ENCODE measurements at places on chromosomes 12 and 14.

DNA sequence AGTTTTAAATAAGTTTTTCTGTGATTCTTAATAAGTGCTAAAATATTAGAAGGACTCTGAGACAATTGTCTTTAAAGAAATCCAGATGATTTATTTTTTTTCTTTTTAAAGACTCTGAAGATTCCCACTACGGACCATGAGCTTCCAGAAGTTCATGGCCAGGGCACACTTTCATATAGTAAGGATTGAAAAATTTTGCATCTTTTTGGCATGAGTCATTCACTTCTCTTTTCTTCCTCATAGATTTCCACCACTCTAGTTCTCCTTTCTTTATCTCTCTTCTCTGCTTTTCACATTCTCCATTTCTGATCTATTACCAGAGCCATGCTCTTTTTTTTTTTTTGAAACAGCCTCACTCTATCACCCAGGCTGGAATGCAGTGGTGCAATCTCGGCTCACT lies 385.8 kb downstream of the FLRT2 start:
- DNase-seq, result no peak

DNA sequence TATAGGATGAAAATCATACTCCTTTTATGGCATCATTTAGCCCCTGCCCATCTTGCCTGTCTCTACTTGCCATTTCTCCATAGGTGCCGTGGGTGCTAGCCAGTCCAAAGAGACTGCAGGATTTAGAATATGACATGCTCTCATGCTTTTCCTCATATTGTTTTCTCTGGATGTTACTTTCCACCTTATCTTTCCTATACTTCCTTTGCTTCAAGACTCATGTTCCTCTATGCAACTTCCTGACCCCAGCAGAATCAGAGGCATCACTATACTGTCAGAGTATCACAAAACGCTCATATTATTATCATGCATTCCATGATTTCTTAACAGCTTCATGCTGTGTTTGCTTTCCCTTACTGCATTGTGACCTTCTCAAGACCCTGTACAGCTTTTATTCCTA lies 220.8 kb upstream of the ABCD2 start:
- no peak for DNase-seq

DNA sequence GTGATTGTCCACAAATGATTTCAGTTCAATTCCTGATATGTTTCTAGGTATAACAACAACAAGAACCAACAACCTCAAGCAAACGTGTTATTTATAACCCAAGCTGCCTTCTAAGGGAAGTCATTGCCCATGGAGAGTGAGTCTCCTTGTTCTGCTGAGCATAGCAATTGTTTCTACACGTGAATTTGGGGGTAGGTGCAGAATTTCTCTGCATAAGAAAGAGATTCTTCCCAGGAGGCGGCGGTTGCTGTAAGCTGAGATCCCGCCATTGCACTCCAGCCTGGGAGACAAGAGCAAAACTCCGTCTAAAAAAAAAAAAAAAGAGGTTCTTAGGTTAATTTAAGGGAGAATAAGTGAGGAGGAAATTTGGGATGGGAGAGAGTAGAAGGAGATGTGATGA lies 226.5 kb upstream of the PELI2 start:
- DNase-seq, result no peak

DNA sequence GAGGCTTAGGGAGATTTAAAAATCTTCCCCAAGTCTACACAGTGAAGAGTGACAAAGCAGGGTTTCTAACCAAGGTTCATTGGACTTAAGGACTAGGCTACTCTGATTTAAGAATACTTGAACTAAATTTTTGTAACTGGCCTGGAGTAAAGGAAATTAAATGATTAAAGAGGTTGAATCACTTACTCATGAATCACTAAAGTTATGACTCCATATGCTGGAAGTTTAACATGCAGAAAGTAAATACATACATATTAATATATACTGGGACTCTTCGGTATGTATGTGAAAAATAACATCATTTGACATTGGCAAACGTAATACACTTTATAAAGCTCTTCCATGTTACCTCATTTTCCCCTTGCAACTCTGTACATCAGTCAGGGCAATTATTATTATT lies 322.9 kb downstream of the KCNH5 start:
- no peak for DNase-seq

DNA sequence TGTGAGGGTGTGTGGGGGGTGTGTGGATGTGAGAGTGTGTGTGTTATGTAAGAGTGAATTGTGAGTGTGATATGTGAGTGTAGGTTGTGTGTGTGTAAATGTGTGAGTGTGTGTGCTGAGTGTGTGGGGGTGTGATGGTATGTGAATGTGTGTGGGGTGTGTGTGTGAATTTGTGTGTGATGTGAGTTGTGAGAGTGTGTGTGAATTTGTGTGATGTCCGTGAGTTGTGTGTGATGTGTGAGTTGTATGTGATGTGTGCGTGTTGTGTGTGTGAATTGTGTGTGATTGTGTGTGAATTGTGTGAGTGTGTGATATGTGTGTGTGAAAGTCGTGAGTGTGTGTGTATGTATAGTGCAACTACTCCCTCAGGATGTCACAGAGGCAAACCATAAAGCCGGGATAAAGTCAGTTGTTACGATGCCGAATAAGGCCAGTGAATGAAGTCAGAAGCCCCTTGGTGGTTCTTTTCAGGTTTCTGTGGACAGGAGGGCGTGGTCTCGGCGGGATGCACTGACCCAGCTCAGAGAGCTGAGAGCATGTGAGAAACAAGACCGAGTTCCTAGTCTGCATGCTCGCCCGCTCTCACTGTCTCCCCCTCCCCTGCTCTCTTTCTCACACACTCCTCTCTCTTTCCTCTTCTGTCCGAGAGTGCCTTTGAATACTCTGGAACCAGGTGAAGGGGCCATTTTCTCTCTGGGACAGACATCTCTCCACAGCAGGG lies 71.8 kb upstream of the MAX start:
- DNase-seq, result no peak

DNA sequence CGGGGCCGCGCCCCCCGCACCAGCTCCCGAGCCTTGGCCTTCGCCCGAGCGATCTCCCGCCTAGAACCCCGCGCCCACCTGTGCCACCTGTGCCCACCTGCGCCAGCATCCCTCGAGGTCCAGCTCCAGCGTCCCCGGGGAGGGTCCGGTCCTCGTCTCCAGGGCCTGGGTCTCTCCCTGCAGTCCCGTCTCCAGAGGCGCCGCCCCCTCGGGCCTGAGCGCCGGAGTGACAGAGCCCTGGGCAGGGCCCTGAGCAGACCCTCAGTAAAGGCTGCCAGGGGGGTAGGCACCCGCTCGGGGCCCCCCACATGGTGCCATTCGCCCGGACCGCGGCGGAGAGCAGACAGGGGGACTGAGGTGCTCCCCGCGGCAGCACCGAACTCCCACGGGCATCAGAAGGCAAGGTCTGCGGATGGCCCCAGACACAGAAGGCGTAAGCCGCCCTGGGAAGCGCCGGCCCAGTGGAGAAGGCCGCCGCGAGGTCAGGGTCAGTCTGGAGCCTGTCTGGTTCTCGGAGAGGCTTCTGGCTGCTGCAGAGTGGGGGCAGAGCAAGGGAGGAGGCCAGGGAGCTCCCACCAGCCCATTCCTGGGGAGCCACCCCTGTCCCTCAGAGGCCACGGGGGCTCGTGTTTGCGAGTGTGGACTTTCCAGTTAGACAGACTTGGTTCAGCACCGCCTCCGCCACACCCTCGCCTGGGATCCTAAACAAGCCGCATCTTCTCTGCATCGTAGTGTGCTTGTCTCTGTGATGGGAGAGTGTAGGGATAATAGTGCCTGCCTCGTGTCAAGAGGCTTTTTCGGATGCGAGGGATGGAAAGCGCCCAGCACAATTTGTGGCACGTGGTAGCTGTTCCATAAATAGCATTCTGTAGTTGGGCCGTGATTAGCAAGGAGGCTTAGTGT lies 1.1 kb upstream of the PPP1R13B start:
- DNase-seq, result no peak

GRCh38 chr14:38731962-38732361 lies 371.1 kb downstream of the SEC23A start:
- no peak for DNase-seq

DNA sequence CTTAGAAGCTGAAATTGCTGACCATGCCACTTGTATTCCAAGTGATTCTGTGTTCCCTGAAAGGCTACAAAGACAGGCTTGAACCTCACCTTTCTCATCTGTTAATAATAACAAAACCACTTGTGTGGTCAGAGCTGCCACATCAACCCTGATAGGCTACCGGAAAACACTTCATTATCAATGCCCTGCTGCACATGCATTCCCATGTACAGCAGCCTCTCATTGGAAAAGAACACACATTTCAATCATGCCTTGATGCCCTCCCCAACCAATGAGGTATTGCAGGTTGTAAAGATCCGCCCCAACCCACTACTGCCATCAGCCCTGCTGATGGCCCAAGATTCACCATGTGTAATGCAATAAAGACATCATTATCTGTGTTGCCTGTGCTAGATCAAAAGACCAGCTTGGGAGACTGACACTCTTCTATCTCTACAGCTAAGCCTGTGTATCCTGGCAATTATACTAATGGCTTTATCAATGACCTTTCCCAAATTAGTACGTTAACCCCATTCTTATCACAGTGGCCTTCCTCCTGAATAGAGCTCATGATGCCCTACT lies 2.8 kb downstream of the GPR19 start:
- DNase-seq, result no peak

GRCh38 chr12:112537710-112538396 lies 119.1 kb downstream of the PTPN11 start:
- no peak for DNase-seq

- DNase-seq, result no peak
Measured at GRCh38 chr14:68730811-68731425, 61.9 kb downstream of the ZFP36L1 start.

DNA sequence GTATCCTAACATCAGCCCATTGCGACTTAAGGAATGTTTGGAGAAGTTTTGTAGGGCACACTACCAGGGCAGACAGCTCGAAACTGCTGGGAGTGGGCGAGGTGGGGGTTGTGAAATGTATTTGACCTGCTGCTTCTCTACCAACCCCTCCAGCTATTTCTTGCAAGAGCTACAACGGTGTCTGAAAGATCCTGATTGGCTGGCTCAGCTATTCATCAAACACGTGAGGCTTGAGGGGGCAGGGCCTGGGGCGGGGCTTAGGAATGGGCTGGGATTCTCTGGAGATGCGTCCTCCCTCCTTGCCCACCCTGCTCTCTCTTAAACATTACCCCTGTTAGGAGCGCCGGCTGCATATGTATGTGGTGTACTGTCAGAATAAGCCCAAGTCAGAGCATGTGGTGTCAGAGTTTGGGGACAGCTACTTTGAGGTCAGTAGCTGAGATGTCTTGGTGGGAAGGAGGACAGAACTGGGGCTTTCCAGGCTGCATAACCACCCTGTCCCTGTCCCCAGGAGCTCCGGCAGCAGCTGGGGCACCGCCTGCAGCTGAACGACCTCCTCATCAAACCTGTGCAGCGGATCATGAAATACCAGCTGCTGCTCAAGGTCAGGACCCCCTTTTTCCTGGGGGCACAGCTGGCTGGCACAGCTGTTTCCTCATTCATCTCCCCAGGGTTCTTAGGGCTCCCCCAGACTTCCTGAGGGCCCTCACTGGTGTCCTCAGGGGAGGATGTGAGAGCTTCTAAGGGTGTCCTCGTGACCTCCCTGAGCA lies 3.1 kb downstream of the ARHGEF25 start:
- no peak for DNase-seq

- DNase-seq, result no peak
Measured at GRCh38 chr14:101508948-101509729, 52.2 kb upstream of the DIO3 start.

GRCh38 chr12:99026332-99027054 lies 381.4 kb downstream of the APAF1 start:
- DNase-seq, result no peak

DNA sequence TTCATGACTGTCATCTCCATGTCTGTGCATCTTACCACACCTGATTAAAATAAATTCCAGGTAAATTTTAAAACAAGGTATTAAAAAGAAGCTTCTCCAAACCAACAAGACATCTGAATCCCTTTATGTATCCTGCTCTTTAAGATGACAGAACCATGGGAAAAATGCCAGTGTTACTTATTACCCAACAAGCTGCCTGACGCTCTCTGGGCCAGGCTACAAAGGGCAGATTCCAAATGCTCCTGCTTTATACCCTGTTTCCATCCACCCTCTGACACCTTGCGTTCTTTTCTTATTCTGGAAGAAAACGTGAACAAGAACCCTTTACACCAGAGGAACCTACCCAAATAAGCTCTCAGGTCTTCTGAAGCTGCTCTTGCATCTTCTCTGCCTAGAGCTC lies 70.7 kb downstream of the SLC8A3 start:
- no peak for DNase-seq

DNA sequence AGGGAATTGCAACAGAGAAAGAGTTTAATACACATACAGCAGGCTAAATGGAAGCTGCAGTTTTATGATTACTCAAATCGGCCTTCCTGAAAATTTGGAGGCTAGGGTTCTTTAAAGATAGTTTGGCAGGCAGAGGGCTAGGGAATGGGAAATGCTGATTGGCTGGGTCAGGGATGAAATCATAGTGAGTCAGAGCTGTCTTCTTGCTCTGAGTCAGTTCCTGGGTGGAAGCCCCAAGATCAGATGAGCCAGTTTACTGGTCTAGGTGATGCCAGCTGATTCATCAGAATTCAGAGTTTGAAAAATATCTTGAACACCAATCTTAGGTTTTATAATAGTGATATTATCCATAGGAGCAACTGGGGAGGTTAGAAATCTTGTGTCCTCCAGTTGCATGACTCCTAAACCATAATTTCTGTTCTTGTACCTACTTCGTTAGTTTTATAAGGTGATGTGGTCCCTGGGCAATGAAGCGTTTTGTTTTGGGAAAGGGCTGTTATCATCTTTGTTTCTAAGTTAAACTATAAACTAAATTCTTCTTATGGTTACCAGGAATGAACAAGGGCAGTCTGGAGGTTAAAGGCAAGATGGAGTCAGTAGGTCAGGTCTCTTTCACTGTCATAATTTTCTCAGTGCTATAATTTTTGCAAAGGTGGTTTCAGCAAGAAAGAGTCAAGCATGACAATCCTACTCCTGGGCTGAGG lies 257.8 kb upstream of the CCDC196 start:
- peak; percentile 68 for DNase-seq

GRCh38 chr12:6699989-6700645 lies 498 bp downstream of the PIANP start:
- DNase-seq, result peak; percentile 25

GRCh38 chr14:77640756-77641533 lies 24.5 kb upstream of the SPTLC2 start:
- peak; percentile 18 for DNase-seq

GRCh38 chr12:75995691-75996090 lies 35.9 kb downstream of the PHLDA1 start:
- no peak for DNase-seq

DNA sequence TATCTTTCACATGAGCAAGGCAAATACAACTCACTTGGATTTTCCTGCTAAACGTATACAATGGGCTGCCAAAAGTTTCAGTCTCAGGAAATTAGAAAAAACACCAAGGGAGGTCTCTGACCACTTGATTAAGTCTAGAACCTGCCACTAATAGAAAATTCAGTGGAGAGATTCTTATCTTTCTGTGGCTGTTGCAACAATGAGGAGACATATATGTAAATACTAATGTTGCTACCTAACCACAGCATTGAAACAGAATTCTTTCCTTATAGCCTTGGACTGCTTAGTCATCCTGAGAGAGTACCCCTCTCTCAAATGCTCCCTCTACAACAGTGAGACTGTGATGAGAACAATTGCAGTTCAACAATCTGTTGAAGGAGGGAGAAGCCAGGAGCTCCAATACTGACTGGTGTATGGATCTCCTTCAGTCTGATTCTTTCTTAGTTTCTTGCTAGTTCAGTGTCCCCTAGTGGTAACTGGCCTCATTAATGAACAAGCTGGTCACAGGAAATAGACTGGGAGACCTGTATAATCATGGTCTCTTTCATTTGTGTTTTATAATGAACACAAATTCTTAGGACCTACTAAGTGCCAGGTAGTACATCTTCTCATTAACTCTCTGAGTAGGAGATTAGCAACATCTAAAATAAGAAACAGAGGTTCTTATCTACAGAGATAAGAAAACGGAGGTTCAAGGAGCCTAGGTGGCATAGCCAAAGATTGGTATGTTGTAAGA lies 164.5 kb downstream of the SLC38A4 start:
- DNase-seq, result peak; percentile 25
